Cortex of kidney (tissue), 1 donor: ENCODE measurements at places on chromosomes 1 and 21.

GRCh38 chr1:152227310-152227928, 3.4 kb upstream of the HRNR start:
- no peak for DNase-seq

- no peak for DNase-seq
These were observed 17.0 kb upstream of the ATP13A2 start for GRCh38 chr1:17028662-17029188.

- no peak for DNase-seq
These were observed 59.4 kb upstream of the ATP1B1 start for GRCh38 chr1:169047074-169047473.

DNA sequence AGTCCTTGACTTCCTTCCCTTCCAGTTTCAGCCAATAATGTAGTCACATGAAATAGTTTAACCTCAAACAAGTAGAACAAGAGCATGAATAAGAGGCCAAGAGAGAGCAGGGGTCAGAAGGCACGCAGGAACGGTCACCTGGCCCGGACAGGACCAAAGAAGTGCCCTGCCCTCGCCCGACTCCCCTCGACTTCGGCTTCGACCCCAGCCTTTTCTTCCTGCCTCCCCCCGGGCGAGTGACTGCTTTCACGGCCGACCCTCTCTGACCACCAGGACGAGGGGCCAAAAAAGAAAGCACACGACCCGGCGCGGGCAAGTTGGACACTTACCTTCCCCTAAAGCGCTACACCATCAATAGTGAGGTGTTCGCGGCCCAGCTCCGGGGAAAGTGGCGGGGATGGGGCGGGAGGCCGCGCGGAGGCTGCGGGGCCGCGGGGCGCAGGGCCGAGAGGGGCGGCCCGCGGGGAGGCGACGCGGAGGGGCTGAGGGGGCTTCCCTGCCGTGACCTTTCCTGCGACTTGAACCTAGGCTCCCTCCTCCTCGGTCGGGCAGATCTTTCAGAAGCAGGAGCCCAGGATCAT, 519 bp downstream of the RERE start:
- no peak for DNase-seq

DNA sequence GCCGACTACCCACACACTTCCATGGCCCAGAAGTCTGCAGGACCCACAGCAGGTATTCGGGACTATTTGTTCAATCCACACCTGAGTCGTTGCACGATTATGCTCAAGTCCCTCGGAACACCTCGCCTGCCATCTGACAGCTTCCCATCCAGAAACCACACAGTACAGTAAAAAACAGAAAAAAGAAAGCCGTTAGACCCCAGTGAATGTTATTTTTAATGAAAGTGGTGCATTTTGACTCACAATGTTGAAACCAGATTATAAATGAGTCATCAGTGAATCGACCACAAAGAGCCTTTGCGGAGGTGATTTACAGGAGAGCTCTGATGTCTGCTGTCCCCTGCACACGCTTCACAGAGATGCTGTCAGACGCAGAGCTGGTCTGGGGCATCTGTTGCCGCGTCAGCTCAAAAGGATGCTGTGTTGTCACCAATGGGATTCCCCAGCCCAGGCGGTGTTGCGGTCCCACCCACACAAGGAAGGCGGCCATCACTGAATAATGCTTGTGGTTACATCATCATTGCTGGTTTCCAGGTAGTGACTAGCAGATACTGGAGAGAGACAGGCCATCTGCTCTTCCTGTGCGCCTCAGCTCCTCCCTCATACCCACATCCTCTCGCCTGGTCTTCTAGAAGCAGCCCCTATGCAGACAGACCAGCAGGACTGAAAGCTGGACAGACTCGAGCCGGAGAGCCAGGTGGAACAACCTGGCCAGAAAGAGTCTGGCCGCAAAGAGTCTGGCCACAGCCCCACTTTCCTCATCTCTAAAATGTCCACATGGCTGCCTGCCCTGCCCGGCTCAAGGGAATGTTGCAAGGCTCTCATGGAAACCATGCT, 116.8 kb downstream of the TOMM20 start:
- no peak for DNase-seq

DNA sequence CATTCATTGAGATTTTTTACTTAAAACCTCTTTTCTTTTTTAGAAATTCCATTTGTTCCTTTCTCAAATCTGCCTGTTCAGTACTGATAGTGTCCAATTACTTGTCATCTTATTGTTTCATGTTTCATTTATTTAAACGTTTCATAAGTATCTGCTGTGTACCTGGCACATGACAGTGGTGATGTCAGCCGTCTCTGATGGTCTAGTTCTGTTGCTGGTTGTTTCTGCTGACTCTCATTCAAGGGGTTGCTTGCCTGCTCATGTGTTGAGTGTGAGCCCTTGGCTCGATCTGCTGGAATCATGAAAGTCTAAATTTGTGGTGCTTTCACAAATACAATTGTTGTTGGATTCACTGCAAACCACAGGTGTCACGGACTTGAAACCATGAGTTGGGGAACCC, 25.5 kb upstream of the C2CD2 start:
- DNase-seq: no peak

DNA sequence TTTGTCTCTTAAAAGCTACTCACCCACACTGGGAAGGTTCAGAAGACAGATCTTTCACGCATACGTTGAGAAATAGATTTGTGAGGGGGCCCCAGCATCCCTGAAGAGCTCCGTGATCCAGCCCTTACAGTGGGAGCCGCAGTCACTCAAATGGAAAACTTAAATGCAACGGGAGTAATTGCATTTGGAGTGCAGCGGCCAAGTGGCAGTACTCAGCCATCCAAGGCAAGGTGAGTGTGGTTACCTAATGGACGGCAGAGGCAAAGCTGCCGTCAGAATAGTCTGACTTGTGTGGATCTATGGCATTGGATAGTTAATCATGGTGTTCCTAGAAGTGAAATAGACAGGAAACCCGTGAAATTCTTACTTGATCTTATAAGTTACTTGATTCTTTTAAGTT, 5.1 kb downstream of the SPSB1 start:
- no peak for DNase-seq

GRCh38 chr1:231338270-231339128, at the start of gene SPRTN:
SPRTN (plus strand) TSS chr1:231338293; CDS start chr1:231338384, 91 bp downstream.
- DNase-seq: no peak

- no peak for DNase-seq
These were observed 58.5 kb downstream of the SLC66A1 start for GRCh38 chr1:19370453-19371170.

DNA sequence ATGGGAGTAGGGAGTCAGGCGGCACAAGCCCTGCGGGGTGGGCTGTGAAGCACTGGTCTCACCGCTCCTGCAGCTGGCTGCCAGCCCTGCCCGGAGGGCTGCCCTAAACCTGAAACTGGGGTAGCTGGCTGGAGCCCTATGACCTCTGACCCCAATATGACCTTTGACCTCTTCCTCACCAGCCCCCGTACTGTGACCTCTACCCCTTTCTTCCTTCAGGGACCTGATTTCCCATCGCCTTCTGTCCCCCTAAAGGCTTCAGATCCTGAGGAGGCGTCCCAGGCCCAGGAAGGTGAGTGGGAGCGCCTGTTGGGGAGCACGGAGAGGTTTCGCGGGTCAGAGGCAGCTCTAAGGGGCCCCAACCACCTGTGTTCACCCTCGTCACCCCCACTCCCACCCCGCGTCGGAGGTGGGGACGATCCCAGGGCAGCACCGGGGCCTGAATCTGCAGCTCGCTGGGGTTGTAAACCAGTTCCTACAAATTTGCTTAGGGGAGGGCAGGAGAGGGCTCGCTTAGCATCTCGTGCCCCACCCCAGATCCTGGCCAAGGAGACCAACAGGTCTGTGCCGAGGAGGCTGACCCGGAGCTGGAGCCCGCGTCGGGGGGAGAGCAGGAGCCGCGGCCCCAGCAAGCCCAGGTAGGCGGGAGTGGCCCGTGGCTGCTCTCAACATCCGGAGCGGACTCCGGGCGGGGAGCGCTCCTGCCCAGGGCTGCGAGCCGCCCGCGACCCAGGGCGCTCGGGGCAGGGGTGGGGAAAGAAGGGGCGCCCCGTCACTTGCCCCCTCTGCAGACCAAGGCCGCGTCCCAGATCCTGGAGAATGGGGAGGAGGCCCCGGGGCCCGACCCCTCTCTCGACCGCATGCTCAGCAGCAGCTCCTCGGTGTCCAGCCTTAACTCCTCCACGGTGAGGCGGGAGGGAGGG, 7.3 kb downstream of the SYTL1 start:
- DNase-seq: no peak

- DNase-seq: no peak
These were observed 21.2 kb upstream of the ELK4 start for GRCh38 chr1:205652984-205653383.

DNA sequence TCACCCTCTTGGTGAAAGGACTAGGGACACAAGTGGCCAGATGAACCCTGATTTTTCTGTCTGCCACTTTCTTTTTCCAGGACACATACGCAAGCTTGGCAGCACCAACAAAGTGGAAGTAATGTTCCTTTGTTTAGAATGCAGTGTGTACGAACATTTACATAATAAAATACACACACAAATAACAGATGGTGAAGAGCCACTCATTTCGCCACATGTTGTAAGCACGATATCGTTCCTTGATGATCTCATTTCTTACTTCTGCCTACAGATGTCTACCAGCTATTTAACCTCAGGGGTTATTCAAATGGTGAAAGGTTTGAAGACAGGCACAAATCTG, 670.2 kb upstream of the CXADR start:
- DNase-seq: no peak

DNA sequence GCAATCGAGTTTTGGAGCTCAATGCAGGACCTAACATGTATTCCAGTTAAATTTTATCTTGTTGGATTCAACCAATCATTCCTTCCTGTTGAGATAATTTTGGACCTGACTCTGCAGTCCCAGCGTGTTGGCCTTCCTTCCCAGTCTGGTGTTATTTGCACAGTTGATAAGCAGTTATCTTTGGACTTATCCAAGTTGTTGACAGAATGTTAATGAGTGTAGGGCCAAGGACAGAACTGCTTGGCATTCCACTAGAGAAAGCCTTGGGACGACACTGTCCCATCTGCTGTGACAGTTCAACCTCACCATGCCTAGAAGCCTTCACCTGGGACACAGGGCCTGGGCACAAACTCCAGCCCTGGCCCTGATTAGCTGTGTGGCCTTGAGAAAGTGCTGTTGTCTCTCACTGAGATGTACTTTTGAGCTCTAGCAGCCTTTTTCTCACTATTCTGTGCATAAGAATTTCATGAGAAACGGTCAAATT, 104.1 kb upstream of the SLC25A33 start:
- DNase-seq: no peak

GRCh38 chr1:89394851-89395250, 31.0 kb downstream of the GBP6 start:
- DNase-seq: no peak

- no peak for DNase-seq
These were observed 529 bp downstream of the MPZL1 start for GRCh38 chr1:167722152-167722869.

- no peak for DNase-seq
These were observed 15.3 kb downstream of the SPATA46 start for GRCh38 chr1:162361349-162361748.

GRCh38 chr1:40981691-40982448, 2.4 kb downstream of the CTPS1 start:
- DNase-seq: no peak

DNA sequence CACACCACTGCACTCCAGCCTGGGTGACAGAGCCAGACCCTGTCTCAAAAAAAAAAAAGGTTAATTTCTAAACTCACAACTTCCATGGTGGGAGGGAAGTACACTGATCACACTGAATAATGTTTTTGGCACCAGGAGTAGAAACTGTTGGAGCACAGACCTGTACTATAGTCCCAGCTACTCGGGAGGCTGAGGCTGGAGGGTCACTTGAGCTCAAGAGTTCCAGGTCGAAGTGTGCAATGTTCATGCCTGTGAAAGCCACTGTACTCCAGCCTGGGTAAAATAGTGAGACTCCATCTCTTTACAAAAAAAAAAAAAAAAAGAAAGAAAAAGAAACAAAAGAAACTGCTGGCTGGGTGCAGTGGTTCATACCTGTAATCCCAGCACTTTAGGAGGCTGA, 35.3 kb downstream of the TMEM50B start:
- no peak for DNase-seq

DNA sequence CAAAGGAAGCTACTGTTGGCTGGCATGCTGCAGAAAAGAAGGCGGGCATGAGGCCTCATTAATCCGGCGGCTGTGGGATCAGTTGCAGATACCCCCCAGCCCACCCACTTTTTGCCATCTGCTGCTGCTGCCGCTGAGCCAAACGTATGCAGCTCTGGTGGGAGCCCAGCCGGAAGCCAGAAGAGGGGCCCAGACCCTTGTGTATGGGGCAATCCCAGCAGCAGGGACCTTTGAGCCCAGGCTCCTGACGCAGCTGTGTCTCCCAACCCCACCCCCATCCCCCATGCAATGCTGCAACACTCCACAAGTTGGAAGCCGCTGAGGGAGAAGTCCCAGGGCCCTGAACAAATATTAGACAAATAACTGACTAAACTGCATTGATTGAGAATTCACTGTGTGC, 106.0 kb downstream of the ELAVL4 start:
- DNase-seq: no peak

GRCh38 chr1:62285984-62286785, 33.0 kb downstream of the KANK4 start:
- DNase-seq: no peak

- DNase-seq: no peak
These were observed at the start of gene BMP8B for GRCh38 chr1:39788758-39789570. BMP8B (minus strand) TSS chr1:39788865; CDS start chr1:39788485, 380 bp downstream.

DNA sequence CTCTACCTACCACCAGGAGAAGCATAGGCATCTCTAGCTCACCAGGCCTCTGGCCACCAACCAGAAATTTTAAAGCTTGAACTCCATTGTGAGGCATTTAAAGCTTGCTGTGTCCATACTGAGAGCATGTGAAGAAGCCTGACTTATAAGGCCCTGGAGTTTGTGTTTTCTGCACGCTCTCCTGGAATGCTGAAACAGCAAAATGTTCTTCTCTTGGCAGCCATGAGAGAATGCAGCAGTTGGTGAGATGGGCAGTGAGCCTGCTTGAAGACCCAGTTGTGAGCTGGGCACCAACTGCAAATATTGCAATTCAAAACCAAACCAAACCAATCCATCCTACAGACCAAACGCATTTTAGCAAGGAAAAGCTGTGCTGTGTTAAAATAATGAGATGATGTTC, 170.0 kb upstream of the IVNS1ABP start:
- DNase-seq: no peak

- DNase-seq: no peak
These were observed 61.3 kb downstream of the RHBG start for GRCh38 chr1:156430303-156430702.

GRCh38 chr1:15146142-15146680, 7.3 kb upstream of the TMEM51 start:
- no peak for DNase-seq

- no peak for DNase-seq
These were observed 82.1 kb downstream of the MT1HL1 start for GRCh38 chr1:236922190-236922589.

- DNase-seq: no peak
These were observed 39.5 kb downstream of the ATF6 start for GRCh38 chr1:161805399-161806197.

DNA sequence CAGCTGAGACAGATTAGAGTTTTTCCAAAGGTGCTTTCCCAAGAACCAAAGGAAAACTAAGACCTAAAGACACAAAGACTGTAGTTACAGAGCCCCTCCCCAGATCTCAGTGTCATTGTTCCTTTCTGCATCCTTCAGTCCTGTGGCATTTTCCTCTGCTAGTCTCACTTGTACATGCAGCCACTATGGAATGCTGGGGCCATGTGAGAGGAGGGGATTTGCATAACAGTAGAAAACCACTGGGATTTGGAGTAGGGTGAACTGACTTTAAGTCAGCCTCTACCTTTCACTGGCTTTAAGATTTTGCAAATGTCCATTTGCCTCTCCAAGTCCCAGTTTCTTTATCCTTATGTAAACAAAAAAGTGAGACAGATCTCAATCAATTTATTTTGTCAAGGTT, 119.4 kb upstream of the F3 start:
- no peak for DNase-seq
